Stimulated activated CD8-positive, alpha-beta memory T cell treated with anti-CD3 and anti-CD28 coated beads, Interleukin-4, amount 100 ng/mL, for 1 hour (primary cell): ENCODE measurements at places on chromosomes 12 and 14.

- no peak for DNase-seq
Measured at GRCh38 chr12:27343255-27344000, 10.8 kb downstream of the BMAL2 start.

DNA sequence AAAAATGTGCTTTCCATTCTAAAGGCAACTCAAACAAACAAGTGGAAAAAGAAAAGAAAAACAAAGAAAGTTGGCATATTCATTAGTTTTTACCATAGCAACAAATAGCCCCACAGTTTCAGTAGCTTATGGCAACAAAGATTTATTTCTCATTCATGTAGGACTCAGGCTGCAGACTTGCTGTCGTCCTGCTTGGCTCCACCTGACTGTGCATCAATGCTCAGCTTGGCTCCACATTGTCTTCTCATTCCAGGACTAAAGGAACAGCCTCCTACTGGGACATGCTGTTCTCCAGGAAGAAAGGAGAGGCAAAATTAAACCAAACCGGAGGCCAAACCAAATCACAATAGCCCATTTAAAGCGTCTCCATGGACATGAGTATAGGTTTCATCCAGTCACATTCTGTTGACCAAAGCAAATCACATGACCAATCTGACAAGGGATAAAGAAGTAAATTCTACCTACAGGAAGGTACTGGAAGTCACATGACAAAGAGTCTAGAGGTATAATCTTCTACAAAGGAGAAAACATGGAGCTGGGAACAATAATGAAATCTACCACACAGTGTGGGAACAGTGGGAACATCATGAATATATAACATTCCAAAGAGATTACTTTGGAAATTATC is 222.5 kb downstream of the PIK3C2G start:
- DNase-seq: no peak

DNA sequence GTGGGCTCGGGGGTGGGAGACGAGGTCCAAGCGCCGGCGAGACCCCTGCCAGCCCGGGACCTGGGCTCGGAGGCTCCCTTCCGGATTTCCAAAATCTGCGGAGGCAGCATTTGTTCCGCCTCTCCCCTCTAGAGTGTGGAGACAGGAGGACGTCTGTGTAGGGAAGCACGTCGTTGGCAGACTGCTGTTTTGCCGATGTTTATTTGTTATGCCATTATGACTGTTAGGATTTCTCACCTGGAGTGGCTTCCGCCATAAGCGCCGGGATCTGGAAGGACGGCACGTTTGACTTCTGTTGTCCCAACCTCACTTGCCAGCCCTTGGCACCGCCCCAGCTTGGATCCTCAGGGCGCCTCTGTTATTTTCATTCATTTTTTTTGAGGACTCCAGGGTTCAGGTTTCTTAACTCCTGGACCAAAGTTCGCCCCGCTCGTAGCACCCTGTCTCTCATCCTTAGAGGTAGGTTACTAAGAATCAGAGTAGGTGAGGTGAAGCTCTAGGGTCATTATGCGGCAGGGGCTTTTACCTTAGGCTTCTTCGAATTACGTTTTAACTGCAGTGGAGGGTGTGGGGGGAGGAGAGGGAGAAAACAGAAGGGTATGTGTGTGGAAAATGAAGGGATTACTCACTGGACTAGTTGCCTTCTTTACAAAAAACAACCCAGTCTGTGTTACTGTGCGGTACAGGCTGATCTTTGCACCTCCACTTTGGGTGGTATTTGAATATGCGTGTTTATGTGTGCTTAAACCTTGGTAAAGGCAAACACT is 547 bp upstream of the PYGL start:
- no peak for DNase-seq

GRCh38 chr12:88258396-88258795 is 116.3 kb downstream of the TMTC3 start:
- no peak for DNase-seq

DNA sequence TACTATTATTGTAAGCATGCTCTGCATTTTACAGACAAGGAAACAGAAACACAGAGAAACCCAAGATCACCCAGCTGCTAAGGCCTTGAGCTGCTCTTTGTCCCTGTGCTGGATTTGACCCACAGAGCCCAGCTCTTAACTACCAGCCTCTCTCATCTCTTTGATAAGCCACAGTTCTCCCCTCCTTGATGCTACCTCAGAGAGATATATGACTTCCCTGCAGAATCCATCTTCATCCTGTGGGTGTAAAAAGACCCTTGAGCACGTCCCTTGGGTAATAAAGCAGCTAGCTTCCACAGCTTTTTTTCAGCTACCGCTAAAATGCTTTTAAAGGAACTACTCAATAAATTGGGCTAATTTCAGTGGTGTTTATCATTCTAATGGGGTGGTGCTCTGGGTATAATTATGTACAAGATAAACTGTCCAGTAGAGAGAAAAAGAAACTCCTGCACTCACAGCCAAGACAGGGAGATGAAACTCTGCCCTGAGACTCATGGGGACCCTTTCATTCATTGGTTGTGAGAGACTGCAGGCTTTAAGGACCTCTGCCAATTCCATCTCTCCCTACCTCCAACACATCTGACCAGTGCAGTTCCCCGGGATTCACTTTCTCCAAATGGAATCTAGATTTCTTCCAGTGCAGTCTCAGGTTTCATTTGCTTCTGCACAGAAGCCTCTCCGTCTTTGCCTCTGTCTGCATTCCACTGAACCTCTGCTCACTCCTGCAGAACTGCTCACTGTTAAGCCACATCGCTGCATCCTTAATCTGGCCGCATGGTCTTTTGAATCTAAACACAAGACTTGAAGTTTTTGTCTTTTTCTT is 24.7 kb upstream of the NTF3 start:
- no peak for DNase-seq

GRCh38 chr14:76867516-76868453 is 41.6 kb downstream of the LRRC74A start:
- DNase-seq: no peak

- DNase-seq: no peak
Measured at GRCh38 chr14:51917193-51917592, 56.8 kb downstream of the GNG2 start.

GRCh38 chr12:109247831-109248654 is 61.0 kb downstream of the FOXN4 start:
- no peak for DNase-seq

DNA sequence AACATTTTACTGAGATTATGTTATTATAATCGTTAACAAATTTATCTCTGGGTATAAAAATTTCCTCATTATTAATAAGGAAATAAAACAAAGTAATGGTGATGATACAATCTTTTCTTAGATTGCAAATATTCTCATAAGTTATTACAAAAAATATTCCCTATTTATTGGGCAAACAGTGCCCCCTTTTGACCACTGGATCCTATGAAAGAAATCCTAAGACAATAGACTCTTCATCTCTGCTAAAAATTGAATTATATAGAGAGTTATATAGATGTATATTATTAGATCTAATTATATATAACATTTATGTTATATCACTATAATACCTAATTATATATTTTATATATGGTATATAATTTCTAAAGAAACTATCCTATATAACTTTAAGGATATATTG is 94.2 kb upstream of the FGD4 start:
- no peak for DNase-seq

DNA sequence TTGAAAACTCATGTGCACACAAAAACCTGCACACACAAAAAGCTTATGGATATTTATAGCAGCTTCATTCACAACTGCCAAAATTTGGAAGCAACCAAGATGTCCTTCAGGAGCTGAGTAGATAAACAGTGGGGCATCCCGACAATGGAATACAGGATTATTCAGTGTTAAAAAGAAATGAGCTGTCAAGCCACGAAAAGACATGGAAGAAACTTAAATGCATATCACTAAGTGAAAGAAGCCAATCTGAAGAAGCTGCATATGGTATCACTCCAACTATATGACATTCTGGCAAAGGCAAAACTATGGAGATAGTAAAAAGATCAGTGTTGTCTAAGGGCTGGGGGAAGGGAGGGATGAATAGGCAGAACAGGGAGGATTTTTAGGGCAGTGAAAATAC is 5.2 kb upstream of the TPCN1 start:
- no peak for DNase-seq

GRCh38 chr12:25236626-25237025 is 14.1 kb downstream of the KRAS start:
- DNase-seq: no peak

- no peak for DNase-seq
Measured at GRCh38 chr14:84208451-84208850, 1321.5 kb upstream of the FLRT2 start.

DNA sequence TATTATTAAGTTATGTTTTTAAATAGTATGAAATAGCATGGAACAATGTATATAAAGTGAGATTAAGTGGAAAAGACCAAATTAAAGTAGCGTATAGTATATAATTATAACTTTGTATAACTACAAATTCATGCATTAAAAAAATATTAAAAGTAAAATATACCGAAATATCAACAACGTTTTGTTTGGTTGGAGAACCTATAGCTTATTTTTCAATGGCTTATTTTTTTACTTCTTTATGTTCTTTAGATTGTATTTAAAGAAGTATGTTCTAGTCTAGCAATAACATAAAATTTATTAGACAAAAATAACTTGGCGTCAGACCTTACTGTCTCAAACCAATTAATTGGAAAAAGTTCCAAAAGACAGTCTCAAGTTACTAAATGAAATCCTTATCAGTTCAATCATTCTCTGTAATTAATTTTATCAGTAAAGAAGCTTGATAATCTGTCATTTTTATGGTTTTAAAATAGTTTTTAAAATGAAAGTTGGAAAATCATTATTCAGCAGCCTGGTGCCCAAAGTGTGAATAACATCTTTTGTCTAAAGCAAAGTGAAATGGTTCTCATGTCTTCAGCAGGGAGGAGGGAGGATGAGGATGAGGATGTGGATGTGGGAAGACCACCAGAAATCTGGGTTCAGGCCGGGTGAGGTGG is 46.7 kb downstream of the IRAK3 start:
- DNase-seq: no peak

GRCh38 chr12:40240779-40241178 is 16.0 kb downstream of the LRRK2 start:
- DNase-seq: no peak

DNA sequence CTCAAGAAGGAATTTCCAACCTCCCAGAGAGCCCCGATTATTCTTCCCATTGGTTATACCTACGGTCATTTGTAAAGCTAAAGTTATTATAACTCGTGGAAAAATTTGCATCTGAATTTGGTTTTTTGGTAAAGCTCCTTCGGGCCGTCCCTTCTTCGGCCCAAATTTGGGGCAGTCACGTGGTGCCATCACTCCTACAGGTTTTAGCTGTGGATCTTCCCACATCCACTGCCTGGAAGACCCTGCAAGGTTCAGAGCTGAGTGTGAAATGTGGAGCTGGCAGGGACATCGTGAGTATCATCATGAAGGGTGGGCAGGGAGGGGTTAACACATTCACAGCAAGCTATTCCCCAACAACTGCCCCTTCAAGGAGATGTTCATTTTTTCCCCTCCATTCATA is 105.7 kb downstream of the NT5DC3 start:
- no peak for DNase-seq

DNA sequence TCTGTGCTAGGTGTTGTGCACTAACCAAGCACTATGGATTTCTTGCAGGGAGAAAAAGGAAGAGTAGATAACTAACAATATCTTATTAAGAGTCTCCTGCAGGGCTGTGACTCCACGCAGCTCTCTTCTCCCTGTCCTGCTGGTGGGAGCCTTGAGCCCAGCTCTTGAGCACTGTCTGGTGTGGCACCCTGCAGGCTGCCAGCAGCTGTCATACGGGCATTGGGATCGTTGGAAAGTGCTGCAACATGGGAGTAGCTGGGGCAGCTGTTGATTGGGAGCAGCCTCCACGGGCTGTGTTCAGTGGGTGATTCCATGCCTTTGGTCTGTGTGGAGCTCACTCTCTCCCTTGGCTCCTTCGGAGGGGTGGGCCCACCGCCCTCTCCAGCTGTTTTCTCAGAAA is 125.3 kb downstream of the FBXL14 start:
- DNase-seq: no peak
